GM12878 (cell line): ENCODE measurements at places on chromosomes 4 and X. TPM values are rescaled to one million over a fixed set of nuclear protein-coding genes. Genes with fewer than 3 reads are reported as not detected.

Gene CT55
- total RNA-seq: not detected in 2 replicates

GRCh38 chr4:135418353-135418752 is 1216.8 kb upstream of the PABPC4L start:
- no peak for DNase-seq

- no peak for DNase-seq
These were observed 19.9 kb upstream of the TRIM61 start for GRCh38 chr4:164997324-164997723.

DNA sequence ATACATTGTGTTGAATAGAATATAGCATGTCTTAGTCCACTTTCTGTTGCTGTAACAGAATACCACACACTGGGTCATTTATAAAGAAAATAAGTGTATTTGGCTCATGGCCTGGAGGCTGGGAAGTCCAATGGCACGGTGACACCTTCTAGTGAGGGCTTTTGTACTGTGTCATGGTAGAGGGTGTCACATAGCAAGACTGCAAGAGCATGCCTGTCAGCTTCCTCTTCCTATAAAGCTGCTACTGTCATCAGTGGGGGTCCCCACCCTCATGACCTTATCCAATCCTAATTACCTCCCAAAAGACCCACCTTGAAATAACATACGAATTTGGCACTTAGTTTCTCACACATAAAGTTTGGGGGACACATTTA is 193.2 kb downstream of the PTTG2 start:
- no peak for DNase-seq

Gene LEF1
- 18.0 and 18.4 TPM in 2 replicates for total RNA-seq

GRCh38 chrX:356385-357034 is 30.2 kb downstream of the PPP2R3B start:
- DNase-seq: no peak

Gene ARHGAP6
- 1.4 and 1.8 TPM in 2 replicates for total RNA-seq

DNA sequence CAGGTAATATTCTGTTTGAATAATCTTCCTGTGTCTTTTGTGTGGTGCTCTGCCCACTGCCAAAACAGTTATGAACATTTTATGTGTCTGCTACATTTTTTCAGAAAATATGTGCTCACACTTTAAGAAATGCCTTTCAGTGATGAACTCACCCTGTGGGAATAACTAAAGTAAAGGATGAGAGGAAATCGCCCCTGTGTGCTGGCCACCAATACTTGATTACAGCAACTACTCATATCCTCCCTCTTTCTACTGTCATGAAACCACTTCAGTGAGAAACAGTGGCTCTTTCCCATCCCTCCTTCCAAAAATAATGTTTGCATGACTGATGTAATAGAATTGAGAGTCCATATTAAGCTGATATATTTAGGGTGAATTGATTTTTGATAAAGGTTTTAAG is 900.9 kb downstream of the RAB28 start:
- DNase-seq: no peak

Gene SHISA3
- total RNA-seq: 6.3 and 6.6 TPM in 2 replicates

Gene VCX3B
- total RNA-seq: not detected in 2 replicates

Gene TMEM184C
- 18.6 and 20.9 TPM in 2 replicates for total RNA-seq

DNA sequence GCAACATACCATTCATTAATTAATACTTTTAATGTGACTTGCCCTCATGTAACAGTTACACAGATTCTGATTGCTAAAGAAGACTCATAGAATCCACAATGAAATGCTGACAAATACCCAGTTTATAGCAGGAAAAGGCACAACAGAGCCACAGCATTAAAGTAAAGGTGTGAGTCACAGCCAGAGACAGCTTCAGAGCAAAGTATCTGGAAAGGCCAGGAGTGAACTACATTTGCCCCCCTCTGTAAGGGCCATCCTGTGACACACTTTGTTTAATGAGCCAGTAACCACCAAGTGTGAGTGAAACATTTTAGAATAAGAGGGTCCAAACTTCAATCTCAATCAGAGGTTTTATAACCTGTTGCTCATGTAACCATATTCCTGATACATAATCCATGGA is 133.8 kb upstream of the TACR3 start:
- no peak for DNase-seq

Gene FAM47E
- not detected in 2 replicates for total RNA-seq

Gene RPS6KA6
- total RNA-seq: 1.8 and 2.8 TPM in 2 replicates

DNA sequence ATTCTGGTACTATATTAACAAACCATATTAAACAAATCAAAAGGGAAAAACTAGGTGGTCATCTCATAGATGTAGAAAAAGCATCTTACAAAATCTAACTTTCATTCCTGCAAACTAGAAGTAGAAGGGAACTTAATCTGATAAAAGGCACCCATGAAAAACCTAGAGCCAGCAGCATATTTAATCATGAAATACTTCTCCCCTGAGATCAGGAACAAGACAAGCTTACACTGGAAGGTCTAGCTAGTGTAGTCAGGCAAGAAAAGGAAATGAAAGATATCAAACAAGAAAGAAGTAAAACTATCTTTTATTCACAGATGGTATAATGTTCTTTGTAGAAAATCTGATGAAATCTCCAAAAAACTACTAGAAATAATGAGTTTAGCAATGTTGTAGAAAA is 41.2 kb downstream of the ATP10D start:
- DNase-seq: no peak

- DNase-seq: no peak
These were observed 54.5 kb downstream of the RTL9 start for GRCh38 chrX:110412971-110413726.

DNA sequence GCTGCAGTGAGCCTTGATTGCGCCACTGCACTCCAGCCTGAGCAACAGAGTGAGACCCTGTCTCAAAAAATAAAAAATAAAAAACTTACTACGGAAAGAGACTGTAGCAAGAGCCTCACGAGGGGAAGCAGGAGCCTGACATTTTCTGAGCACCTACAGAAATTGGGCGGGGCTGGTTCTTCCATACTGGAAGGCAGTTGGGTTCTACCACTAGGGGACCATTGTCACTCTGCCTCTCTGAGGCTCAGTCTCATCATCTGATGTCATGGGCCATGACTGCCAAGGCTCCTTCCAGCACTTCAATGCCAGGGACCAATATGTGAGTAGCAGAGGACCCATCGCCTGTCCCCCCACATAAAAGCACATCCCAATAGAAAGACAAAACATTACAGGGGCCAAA is 8.2 kb downstream of the SH3KBP1 start:
- no peak for DNase-seq

- no peak for DNase-seq
These were observed 55.9 kb downstream of the STOX2 start for GRCh38 chr4:183960962-183961541.

- DNase-seq: no peak
These were observed 17.6 kb downstream of the EPGN start for GRCh38 chr4:74325886-74326285.

Gene TMEM154
- total RNA-seq: 41.4 and 42.3 TPM in 2 replicates

GRCh38 chr4:33714971-33715370 is 2529.3 kb downstream of the ARAP2 start:
- DNase-seq: no peak

- no peak for DNase-seq
These were observed 15.1 kb downstream of the CSF2RA start for GRCh38 chrX:1283741-1284140.

Gene ATP2B3
- total RNA-seq: not detected in 2 replicates

DNA sequence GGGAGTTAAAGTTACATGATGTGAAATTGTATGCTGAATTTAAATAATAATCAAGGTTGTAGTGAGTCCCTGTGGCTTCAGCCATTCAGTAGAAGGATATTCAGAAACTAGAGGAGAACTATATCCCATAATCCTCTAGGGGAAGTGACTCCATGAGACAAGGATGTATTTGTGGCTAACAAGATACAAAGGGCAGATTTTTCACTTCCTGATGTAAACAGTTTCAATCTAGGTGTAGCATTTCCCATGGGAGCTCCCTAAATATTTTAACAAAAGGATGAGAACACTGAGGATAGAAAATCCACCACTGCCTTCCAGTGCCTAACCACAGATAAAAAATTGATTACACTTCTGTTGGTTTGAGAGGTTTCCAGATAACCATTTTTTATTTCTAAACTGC is 435.4 kb upstream of the TENM3 start:
- no peak for DNase-seq

Gene MAGEC3
- not detected in 2 replicates for total RNA-seq

Gene GLOD5
- total RNA-seq: not detected in 2 replicates

Gene PPP1R2C
- not detected in 2 replicates for total RNA-seq

DNA sequence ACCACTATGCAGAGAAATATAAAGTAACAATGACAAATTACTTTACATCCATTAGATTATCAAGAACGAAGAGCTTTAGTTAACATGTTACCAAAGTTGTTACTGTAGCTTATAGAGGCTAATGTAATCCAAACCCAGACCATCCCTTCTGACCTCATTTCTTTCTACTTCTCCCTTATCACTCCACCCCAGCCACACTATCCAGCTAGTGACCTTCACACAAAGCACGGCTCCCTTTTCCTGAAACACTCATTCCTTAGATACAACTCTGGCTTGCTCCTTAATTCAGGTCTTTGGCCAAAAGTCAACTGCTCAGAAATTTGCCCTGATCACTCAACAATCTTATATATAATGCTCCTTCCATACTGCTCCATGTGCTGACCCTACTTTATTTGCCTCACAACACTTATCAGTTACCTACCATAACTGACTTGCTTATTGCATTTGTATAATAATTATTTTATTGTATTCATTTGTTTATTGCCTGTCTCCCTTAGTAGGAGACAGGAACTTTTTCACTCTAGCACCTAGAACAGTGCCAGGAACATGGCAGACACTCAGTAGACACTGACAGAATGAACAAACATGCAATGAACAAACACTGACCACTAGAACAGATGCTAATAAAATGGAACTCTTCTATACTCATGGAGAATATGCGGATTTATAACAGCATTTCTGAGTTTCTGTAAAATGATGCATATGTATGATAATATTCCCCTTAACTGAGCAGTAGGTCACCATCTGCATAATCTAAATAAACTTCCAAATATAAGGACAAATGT is 67.6 kb downstream of the EIF4E start:
- DNase-seq: no peak

- DNase-seq: no peak
These were observed 29.8 kb downstream of the ZFYVE28 start for GRCh38 chr4:2388429-2389182.

Gene IDS
- 51.3 and 52.2 TPM in 2 replicates for total RNA-seq

GRCh38 chr4:150436598-150437370 is 145.2 kb upstream of the MAB21L2 start:
- DNase-seq: no peak

Gene UGT2A1
- not detected in 2 replicates for total RNA-seq

DNA sequence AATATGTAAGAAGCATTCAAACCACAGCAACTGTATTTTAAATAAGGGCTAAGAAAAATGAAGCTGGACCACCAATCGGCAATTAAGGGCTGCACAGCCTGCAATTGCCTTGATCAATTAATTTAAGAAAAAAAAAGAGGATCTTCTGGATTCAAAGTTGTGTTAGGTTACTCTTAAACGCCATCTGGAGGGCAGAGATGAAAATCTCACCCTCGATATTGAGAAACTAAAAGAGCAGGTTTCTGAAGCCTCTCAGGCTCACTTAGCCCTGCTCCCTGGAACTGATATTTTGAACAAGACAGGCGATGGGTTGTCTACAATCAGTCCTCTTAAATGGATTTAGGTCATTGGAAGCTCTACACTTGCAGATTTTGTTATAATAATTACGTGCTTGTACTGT is 579.4 kb downstream of the GRXCR1 start:
- DNase-seq: no peak

- no peak for DNase-seq
These were observed 61.6 kb downstream of the SEC24D start for GRCh38 chr4:118774321-118774720.

Gene INTU
- total RNA-seq: 0.15 TPM in 1 of 2 replicates, not detected in the other

Gene HSD17B10
- 165 and 179 TPM in 2 replicates for total RNA-seq

- no peak for DNase-seq
These were observed 56.4 kb upstream of the WDR17 start for GRCh38 chr4:176009254-176009653.

DNA sequence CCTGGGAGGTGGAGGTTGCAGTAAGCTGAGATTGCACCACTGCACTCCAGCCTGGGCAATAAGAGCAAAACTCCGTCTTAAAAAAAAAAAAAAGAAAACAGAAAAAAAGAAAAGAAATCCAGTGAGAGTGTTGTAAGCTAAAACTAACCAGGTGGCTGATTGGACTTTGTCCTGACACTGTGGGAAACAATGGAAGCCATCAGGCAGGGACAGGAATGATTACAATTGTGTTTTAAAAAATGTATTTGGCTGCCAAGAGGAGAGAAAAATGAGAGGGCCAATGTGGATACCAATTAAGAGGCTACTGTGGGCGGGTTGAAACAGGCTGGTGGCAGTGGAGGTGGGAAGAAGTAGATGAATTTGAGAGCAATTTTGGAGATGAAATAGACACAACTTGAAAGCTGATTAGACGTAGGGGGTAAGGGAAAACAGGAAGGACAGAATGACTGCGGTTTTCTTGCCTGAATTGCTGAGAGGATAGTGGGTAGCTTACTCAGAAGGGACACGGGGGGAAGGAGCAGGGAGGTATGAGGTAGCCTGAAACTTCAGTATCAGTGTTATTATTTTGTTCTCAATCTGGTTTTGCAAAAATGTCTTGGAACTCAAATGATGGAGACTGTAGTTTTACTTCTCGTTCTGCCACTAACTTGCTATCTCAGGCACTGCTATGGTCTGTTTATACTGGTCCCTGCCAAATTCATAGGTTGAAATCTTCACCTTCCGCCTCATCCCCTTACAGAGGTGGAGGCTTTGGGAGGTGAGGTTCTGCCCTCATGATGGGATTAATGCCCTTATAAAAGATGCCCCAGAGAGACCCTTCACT is 45.6 kb upstream of the CHRNA9 start:
- DNase-seq: no peak

DNA sequence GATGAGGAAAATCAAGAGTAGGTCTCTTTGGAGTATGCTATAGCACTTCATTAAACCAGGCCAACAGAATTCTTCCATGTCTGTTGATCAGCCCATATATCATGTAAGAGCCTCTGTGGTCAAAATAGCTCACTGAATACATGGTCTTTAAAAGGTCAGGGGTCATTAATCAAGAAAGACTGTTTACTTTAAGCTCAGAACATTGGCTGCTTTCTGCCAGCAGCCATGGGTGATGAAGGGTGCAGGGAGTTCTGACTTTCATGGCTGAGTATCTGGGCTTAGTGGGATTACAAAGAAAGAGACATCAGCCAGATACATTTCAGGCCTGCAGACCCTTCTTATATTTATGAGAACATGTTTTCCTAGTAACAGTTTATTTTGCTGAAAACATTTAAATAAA is 7.1 kb upstream of the C4orf54 start:
- no peak for DNase-seq

DNA sequence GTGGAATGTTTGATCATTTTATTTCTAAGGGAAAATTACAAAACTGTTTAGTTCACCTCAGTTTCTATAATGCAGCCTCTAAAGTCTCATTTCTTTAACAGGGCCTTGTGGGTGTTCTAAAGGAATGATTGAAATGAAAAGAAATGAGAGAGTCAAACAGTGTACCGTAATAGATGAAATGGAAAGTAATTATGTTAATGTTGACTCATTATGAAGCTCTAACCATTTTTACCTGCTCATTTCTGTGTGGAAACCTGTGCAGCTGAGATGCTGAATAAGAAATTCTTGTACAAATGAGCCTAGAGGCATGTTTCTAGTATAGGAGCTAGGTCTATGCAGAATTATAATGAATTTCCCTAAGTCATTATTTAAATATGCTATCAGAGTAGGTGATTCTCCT is 45.2 kb upstream of the RPA4 start:
- no peak for DNase-seq
